D721Med (cell line): ENCODE measurements at places on chromosomes 16 and 17.

DNA sequence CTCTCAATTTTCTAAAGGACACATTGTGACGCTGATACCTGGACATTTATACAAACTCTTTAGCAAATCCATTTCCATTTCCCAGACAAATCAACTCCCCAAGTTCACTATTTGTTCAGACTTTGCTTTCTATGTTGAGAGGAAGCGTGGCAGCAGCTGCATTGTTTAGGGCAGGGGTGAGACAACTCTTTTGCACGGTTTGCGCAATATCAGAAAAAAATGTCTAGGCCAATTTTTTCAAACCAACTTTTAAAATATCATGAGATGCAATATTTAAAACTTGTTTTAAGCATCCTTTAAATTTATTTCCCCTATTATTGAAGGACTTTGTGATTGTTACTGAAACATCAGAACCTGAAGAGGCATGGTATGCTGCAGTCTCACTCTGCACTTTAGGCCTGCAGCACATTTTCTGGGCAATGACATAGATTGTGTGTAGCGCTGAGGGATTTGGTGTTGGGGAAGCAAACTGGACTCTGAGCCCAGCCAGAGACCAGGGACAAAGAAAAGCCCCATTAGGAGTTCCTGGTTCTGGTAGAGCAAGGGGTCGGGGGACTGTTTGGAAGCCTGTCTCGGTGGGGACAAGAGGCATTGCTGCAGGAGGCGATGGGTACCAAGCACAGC, 6.4 kb upstream of the CCDC182 start:
- no peak for DNase-seq

DNA sequence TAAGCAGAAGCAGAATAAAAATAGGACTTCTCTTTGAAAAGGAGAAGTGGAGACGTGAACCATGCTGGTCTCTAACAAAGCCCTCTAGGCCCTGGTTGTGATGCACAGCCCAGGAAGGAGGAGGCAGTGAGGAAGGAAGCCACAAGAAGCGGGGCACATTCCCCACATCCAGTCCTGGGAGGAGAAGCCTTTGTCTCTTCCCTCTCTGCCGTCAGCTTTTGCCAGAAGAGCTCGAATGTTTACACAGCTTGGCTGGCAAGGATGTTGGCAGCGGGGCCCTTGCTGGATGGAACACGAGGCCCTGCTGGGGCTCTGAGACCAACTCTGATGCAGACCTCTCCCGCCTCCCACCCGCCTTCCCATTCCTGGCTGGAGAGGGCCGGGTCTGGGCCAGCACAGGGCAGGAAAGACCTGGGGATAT, 91.3 kb downstream of the MAF start:
- DNase-seq = no peak

GRCh38 chr16:72569677-72570076, 397.7 kb upstream of the PMFBP1 start:
- no peak for DNase-seq

DNA sequence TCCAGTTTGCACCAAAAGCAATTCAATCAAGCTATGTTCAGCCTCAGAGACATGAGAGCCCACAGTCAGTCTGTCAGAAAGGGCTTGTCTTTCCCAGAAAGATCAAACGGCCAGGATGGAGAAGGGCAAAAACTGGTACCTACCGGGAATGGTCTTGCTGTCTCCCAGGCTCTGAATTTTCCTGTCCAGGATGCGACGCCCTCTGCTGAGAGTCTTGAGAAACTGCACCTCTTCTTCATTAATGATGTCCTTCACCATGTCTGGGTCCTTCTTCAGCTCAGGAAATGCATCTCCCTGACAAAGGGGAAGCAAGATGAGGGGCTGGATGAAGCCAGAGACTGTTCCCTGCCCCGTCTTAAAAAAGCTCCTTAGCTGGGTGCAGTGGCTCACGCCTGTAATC, 15.8 kb upstream of the EXOSC6 start:
- no peak for DNase-seq

DNA sequence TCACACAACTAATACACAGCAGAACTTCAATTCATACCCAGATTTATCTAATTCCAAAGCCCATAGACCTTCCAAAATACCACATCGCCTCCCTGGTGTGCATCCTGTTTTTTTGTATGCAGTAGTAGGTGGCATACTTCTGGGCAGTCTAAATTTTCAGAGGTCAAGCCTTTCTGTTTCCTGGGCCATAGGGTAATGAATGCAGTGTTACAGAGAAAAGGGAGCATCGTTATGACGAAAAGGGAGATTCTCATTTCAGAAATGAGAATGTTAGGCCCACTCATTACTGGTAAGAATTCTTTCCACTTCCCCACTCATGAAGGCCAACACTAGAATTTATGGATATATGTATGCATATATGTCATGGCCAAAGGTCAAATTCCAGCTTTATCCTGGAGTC, 267.8 kb upstream of the ASIC2 start:
- DNase-seq = no peak

DNA sequence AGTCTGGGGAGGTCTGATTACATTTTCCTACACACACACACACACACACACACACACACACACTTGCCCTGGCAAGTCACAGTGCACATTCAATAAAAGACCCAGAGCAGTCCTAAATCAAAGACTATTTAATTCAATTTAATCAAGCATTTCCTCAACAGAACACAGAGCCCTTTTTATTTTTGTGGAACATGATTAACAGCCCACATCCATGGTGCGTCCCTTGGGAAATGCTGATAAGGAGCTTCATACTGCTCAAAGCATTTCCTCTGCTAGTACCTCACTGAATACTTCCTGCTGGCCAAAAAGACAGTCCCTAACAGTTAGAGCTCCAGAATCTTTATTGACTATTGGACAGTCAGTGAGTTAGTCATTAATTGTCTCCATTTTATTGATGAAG, 43.1 kb upstream of the MYH10 start:
- no peak for DNase-seq

- no peak for DNase-seq
Measured at GRCh38 chr16:75258807-75259141, 7.3 kb upstream of the BCAR1 start.

GRCh38 chr17:58338454-58338840, 9.9 kb upstream of the TSPOAP1 start:
- no peak for DNase-seq

DNA sequence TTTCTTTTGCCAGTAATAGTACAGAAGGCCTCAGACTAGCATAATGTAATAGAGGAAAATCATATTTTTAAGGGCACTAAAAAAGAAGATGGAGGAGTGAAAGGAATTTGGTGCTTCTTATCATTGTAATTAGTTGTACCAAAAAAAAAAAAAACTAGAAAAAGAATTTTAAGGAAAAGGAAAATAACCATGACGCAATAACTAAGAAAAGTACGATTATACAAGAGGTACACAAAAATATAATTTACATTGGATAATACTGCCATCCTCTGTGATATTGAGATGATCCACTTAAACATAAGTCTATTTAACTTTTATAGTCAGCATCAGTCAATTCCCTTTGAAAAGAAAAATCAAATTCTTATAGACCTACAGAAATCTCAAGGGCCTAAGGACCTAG, 146.7 kb upstream of the IRX5 start:
- no peak for DNase-seq

GRCh38 chr17:9239246-9239792, 218.0 kb downstream of the NTN1 start:
- no peak for DNase-seq

GRCh38 chr17:37134050-37134449, 185.3 kb downstream of the AATF start:
- DNase-seq = no peak

DNA sequence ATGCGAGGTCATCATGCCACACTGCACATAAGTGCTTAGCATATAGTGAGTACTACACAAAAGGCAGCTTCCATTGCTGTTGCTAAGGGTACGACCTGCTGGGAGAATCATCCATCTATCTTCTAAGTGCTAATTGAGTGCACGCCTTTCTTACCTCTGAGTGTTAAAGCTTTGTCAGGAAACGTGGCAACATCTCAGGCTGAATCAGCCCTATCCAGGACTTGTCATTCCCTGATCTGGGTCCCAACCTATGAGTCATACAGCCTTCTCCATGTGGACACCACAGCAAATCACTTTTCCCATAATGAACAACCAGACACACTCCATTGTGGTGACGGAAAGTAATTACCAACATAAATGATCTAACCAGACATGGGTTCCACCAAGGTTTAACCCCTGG, 201.1 kb upstream of the MAF start:
- DNase-seq = no peak

GRCh38 chr16:20141956-20142355, 68.3 kb upstream of the GPR139 start:
- no peak for DNase-seq

GRCh38 chr17:9907131-9907530, 2.1 kb upstream of the RCVRN start:
- DNase-seq = no peak

DNA sequence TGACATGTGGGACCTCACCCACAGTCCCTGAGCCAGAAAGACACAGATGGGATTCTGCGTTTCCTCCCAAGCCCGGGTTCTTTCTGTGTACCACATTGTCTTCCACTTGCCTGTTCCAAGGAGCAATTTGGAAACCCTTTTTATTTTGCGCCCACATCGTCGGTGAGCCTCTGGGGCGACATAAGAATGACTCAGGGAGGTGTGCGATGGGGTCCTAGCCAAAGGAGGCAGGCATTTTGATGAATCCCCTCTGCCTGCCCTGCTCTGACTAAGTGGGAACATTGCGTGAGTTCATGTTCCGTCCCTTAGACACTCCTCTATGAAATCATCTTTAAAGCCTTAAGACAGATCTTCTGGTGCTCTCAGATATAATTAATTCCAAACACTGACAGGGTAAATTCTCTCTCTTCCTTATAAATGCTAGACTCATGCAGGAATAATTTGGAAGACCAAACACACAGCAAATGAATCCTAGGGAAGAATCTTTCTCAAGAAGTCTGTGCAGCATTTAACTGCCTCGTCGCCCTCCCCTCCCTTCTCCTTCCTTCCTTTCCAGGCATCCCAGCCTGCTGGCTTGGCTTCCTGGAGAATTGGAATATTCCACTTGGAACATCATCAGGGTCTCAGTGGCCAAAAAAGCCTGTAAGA, 52.7 kb upstream of the FOXF1 start:
- DNase-seq = no peak

GRCh38 chr17:64328859-64329531, 61.7 kb downstream of the PECAM1 start:
- no peak for DNase-seq

GRCh38 chr16:31008149-31008548, 2.3 kb downstream of the STX1B start:
- DNase-seq = no peak

- no peak for DNase-seq
Measured at GRCh38 chr16:49866595-49867071, 10.7 kb upstream of the ZNF423 start.

DNA sequence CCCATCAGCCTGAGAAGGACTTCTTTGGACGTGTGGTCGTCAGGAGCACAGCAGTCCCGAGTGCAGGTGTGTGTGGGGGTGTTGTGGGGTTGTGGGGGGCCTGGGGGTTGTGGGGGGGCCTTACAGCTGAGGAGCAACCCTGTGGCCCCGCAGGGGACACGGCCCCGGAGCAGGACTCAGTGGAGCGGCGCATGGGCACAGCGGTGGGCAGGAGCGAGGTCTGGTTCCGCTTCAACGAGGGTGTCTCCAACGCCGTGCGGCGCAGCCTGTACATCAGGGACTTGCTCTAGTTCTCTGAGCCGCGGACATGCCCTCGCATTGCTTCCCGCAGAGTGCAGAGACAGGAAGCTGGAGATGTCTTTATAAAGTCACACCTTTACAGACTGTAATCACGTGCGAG, 2.8 kb downstream of the GNG13 start:
- DNase-seq = no peak

- no peak for DNase-seq
Measured at GRCh38 chr17:45828582-45829133, 16.0 kb upstream of the SPPL2C start.

DNA sequence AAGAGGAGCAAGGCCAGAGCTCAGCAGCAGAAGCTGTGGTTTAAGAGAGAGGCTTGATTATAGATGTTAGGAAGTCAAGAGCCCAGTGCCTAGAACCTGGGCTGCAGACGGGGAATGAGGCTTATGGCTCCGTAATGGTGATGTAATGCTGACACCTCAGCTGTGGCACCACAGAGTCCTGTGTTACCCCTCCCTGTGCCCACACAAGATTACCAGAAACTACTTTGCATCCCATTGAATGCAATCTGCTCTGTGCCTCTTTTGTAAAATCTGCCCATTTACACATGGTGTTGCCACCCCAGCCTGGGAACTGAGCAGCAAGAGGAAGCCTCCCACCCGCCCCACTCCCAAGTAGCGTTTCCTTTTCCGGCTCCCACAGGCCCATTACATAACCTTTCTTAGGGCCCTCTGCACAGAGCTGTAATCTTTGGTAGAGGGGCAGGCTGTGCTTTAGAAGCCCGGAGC, 57.0 kb downstream of the PITPNC1 start:
- no peak for DNase-seq

- DNase-seq = no peak
Measured at GRCh38 chr17:5913032-5913531, 157.1 kb upstream of the WSCD1 start.
